Stimulated activated naive CD4-positive, alpha-beta T cell treated with Interleukin-2 at 50 U/mL for 16 hours (primary cell): ENCODE measurements at places on chromosomes 13 and 19.

DNA sequence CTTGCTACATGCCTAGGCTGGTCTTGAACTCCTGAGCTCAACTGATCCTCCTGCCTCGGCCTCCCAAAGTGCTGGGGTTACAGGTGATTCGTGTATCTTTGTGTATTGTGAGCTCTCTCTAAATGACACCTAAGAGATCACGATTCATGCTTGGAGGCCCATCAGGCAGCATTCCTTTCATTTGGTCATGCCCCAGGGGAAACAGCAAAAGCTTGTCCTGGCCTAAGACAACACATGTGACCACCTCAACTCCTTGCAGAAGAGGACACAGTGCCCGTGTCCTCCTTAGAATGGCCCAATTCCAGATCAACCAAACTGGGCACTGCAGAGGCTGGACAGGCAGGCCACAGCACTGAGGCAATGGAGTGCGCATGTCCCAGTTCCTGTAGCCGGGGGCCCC lies 32.5 kb downstream of the ZC3H4 start:
- DNase-seq, result no peak

GRCh38 chr13:35614666-35615065 lies 138.2 kb upstream of the MAB21L1 start:
- no peak for DNase-seq

DNA sequence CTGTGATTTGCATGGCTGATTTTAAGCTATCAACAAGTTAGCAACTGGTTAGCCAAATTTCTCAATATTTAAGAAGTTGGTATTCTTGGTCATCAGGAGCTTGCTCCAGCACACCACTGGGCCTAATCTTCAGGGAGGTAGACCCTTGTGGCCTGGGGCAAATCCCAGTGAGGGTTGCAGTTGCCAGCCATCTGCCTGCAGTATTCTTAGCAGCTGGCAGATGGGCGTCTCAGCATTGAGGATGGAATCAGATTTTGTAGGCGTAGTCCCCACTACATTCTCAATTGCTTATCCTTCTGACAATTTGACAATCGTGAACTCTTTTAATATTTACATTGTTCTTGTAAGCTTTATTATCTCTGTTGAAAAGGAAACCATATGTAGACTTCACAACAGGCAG lies 1266.2 kb downstream of the SLITRK5 start:
- DNase-seq, result no peak

- no peak for DNase-seq
Observed at GRCh38 chr19:15971224-15971780, 22.5 kb downstream of the OR10H4 start.

DNA sequence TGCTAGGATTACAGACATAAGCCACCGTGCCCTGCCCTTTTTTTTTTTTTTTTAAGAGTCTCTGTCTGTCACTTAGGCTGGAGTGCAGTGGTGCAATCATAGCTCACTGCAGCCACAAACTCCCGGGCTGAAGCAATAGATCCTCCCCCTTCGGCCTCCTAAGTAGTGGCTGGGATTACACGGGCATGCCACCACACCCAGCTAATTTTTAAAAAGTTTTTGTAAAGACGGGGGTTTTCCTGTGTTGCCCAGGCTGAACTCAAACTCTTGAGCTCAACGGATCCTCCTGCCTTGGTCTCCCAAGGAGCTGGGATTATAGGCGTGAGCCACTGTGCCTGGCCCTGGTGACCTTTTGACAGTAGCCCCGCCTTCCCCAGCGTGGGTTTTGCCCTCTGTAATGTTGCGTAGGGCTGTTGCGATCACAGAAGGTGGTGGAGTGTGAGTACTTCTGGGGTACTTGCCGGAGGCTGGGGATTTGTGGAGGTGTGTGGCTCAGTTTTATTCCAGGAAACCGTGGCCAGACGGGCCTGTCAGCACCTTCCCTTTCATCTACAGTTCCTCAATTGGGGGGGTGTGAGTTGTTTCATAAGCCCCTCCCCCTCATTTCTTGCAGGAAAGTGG lies 11.6 kb upstream of the RETN start:
- DNase-seq, result peak; percentile 12

GRCh38 chr19:55398200-55398925 lies 9.2 kb downstream of the UBE2S start:
- no peak for DNase-seq

DNA sequence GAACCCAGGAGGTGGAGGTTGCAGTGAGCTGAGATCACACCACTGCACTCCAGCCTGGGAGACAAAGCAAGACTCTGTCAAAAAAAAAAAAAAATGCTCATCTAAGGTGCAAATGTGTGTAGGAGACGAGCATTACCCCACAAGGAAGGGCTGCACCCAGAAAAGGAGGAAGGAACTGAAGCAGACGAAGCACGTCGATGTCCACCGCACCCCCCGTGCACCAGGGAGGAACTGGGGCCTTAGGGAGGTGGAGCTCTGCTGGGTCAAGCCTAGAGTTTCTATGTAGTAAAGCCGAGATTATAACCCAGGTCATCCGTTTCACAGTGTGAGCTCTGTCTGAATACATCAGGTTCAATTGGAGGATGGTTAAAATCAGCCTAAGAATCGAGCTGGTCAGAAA lies 1.1 kb downstream of the VSTM1 start:
- no peak for DNase-seq

GRCh38 chr19:31718898-31719297 lies 369.7 kb upstream of the TSHZ3 start:
- DNase-seq, result no peak

- no peak for DNase-seq
Observed at GRCh38 chr13:112248862-112249592, 127.1 kb upstream of the SPACA7 start.

DNA sequence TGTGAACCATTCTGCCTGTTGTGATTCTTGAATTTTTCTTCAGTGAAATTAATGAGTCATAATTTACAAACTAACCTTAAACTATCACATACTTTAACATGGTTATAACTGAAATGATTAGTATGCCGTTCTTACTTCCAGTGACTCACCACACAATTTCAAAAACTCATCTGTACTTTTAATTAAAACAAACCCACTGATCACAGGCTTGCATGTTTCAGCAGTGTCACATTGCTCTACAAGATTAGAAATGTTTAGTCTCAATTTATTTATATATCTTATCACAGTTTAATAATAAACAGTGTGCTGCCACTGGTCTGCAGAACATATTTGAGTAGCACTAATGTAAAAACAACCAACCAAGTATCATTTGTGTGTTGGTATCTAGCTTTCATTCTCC lies 2227.9 kb upstream of the PCDH20 start:
- DNase-seq, result no peak

DNA sequence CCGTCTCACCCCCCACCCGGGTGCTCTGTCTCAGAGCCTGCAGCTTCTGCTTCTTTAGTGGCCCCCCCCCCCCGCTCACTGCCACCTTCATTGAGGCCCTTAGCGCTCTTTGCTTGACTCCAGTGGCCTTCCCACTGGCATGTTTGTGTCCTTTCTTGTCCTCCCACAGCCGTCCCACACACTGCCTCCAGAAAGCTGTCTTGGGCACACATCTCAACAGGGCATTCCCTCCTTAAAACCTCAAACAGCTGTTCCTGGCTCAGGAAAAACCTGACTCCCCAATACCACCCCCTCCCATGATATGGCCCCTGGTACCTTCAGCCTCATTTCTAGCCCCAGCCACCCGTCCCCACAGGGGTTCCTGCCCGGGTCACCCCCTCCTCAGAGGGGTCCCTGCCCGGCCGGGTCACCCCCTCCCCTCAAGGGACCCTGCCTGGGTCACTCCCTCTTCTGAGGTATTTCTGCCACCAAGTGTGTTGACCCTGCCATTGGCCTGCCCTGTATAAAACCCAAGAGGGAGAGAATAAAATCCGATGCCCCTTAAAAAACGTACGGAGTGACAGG lies 8.9 kb downstream of the B3GLCT start:
- DNase-seq, result no peak

DNA sequence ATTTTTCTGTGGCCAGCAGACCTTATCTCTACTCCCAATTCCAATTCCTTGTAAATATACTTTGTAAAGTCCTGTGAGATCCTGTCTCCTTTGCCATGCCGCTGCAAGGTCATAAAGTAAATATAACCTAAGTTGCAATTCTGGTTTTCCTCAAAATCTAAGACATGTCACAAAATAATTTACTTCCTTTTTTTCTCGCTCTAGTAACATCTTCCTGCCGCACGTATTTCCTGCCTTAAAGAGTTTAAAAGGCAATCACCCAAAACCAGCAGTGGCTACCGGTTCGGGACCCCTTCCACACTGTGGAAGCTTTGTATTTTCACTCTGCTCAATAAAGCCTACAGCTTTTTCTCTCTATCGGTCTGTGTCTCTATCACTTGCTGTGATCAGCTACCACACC lies 832.0 kb upstream of the SLITRK5 start:
- DNase-seq, result no peak
